ENCODE measurements at places on chromosomes 6 and 20. TPM values are rescaled to one million over a fixed set of nuclear protein-coding genes. Genes with fewer than 3 reads are reported as not detected.

- H3K27me3 ChIP-seq = no peaks in the 10 kb centered on the region
- peaks cover 6% of the 10 kb centered on the region for H3K4me1 ChIP-seq
- H3K4me3 ChIP-seq = no peak overlapping the region
Observed at GRCh38 chr20:32437391-32438074, 79.4 kb downstream of the ASXL1 start.

- peaks cover 1% of the 10 kb centered on the region for H3K36me3 ChIP-seq
- H3K27ac ChIP-seq = peak overlapping the region; percentile 92
- no peak for DNase-seq
- H3K4me3 ChIP-seq = no peak overlapping the region
Observed at GRCh38 chr20:4814696-4815252, 93.1 kb downstream of the PRND start.

- H3K27me3 ChIP-seq = no peaks in the 10 kb centered on the region
- no peak overlapping the region for H3K27ac ChIP-seq
- DNase-seq = no peak
- no peaks in the 10 kb centered on the region for H3K36me3 ChIP-seq
- no peak overlapping the region for H3K4me3 ChIP-seq
- no peaks in the 10 kb centered on the region for H3K4me1 ChIP-seq
Observed at GRCh38 chr6:124996411-124996810, 34.2 kb downstream of the RNF217 start.

DNA sequence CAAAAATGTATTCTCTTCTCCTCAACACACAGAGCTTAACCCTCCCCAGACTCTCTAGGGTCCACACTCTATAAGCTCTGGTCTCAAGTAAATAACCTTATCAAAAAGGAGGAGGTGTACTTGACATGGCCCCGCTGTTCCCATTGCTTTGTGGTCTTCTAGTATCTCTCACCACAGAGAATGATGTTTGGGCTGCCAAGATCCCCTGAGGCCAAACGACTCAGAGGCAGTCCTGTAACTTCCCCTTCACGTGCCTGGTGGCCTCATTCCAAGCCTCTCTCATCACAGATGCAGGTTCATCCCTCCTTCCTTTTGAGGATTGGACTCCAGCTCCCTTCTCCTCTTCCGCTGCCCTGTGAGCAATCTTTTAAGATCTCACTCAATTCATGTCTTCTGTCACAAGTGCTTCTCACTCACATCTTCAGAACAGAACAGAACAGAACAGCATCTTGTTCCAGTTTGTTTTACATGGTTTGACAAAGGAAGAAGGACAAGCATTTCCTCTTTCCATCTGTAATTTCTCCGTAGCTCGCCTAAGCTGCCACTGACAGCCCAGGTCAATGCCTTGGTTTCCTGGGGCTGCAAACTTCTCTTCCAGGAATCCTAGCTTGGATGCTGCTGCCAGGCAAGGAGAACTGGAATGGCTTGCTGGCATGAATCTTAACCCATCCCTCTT lies 541.5 kb downstream of the CD83 start:
- H3K27me3 ChIP-seq = no peaks in the 10 kb centered on the region
- H3K36me3 ChIP-seq = no peaks in the 10 kb centered on the region

Gene DAAM2
- 30.3 TPM for total RNA-seq

Gene ZNF391
- total RNA-seq = 4.2 TPM

Gene FAM209B
- total RNA-seq = 0.55 TPM
